H7 (cell line): ENCODE measurements at places on chromosomes 2 and 18.

DNA sequence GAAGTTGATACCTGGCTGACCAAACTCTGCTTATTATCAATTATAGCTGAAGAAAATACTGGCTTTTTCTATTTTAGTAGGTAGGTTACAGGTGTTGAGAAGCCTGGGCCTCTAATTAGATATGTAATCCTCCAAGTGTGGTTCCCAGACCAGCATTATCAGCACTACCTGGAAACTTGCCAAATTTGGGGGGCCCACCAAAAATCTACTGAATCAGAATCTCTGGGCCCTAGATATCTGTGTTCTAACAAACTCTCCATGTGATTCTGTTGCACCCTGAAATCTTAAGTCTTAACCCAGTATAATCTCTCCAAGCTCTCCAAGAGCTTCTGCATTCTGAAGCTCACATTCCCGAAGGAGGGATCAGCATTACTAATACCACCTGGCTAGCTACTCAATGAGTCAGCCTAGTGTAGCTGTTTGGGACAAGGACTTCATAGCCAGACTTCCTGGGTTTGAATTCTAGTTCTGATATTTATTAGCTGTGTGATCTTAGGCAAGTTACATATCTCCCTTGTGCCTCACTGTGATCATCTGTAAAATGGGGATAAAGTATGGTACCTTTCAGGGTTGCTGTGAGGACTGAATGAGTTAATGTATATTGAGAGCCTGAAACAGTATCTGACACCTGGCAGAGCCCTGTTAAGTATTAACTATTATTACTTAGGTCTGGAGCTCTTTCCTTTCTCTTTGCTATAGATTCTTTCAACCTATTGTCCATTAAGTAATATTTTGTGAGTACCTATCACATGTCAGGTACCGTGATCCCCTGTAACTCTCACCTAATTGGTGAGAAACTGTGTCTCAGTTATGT is 94.1 kb upstream of the CD302 start:
- no peak for DNase-seq

- no peak for DNase-seq
Observed at GRCh38 chr18:76456018-76456750, 38.9 kb downstream of the ZNF516 start.

GRCh38 chr18:45014047-45014501 is 333.4 kb downstream of the SETBP1 start:
- peak; percentile 36 for DNase-seq

- no peak for DNase-seq
Observed at GRCh38 chr2:235677937-235678336, 184.1 kb downstream of the AGAP1 start.

DNA sequence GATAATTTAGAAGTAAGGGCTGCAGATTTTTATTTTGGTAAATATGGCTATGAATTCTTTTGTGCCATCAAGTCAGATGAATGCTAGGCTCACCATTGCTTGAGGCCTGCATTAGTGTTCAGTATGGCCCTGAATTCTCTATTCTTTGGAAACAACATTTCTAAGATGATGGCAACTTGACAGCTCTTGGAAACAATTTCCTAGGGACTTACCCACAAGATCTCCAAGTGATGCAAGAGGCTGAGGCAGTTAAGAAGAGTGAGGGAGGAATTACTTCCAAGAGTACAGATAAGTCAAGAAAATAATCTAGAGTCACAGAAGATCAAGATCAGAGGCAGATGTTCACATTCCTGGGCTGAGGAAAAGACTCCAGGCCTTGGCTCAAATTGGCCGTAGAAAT is 129.1 kb downstream of the NRP2 start:
- no peak for DNase-seq
